LHCN-M2 (cell line): ENCODE measurements at places on chromosomes 11 and 22. TPM values are rescaled to one million over a fixed set of nuclear protein-coding genes. Genes with fewer than 3 reads are reported as not detected.

GPHA2 gene
- not detected in 2 replicates for total RNA-seq

CECR2 gene
- 0.11 TPM in 1 of 2 replicates, not detected in the other for total RNA-seq

GSTT4 gene
- not detected in 2 replicates for total RNA-seq

DCDC1 gene
- total RNA-seq, result 0.40 and 0.71 TPM in 2 replicates

ABCC8 gene
- not detected in 2 replicates for total RNA-seq

VSIG10L2 gene
- total RNA-seq, result not detected in 2 replicates
